ENCODE measurements at places on chromosomes 3 and 15.

- no peak for DNase-seq
Measured at GRCh38 chr3:190494907-190495306, 19.0 kb upstream of the IL1RAP start.

- peak; percentile 8 for DNase-seq
Measured at GRCh38 chr3:172836390-172836997, 86.0 kb downstream of the ECT2 start.

DNA sequence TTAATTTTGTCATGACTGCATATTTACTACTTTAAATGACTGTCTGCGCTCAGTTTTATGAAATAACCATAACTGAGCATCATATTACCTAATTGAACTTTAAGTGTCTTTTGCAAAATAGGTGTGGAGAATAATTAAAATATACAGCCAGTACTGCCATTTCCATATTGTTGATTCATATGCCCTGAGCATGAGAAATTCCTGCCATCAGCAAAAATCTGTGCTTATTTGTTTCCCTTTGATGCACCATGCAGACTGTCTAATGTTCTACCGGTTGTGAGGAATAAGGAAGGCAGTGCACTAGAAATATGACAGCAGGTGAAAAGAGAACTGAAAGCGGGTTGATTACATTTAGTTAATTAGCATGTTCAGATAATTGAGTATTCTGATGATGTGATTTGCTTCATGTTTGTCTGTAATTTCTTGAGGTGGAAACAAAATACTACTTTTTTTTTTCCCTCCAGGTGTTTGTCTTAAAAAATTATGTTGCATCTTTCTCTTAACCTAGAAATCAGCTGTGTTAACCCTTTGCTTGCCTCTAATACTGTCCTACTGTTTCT, 229.4 kb upstream of the AZI2 start:
- no peak for DNase-seq

- DNase-seq = no peak
Measured at GRCh38 chr3:193905541-193906396, 230.2 kb upstream of the HES1 start.

GRCh38 chr3:188472336-188472735, 318.4 kb downstream of the LPP start:
- DNase-seq = no peak

GRCh38 chr3:169528289-169528688, 135.2 kb downstream of the MECOM start:
- DNase-seq = no peak

GRCh38 chr15:80114114-80114513, 38.7 kb upstream of the FAH start:
- DNase-seq = no peak

- no peak for DNase-seq
Measured at GRCh38 chr3:48247401-48247811, 6.5 kb downstream of the ZNF589 start.

GRCh38 chr3:54427501-54427900, 305.1 kb downstream of the CACNA2D3 start:
- DNase-seq = no peak

- DNase-seq = no peak
Measured at GRCh38 chr3:81105789-81106488, 655.5 kb downstream of the GBE1 start.

GRCh38 chr3:156820692-156821080, 5.5 kb upstream of the LEKR1 start:
- DNase-seq = no peak

GRCh38 chr3:81132995-81133394, 628.5 kb downstream of the GBE1 start:
- DNase-seq = no peak

DNA sequence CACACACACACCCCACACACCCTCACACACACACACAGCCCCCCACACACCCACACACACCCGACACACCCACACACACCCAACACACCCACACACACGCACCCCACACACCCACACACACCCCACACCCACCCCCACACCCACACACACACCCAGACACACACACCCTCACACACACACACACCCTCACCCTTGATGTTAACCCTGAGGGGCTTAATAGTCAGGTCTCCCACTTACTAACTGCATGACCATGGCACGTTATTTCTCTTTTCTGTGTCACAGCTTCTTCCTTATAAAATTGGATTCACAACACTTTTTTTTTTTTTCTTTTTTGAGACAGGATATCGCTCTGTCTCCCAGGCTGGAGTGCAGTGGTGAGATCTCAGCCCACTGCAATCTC, 2.8 kb downstream of the GRM2 start:
- DNase-seq = no peak

GRCh38 chr3:150450916-150451315, 42.8 kb downstream of the TSC22D2 start:
- DNase-seq = no peak

DNA sequence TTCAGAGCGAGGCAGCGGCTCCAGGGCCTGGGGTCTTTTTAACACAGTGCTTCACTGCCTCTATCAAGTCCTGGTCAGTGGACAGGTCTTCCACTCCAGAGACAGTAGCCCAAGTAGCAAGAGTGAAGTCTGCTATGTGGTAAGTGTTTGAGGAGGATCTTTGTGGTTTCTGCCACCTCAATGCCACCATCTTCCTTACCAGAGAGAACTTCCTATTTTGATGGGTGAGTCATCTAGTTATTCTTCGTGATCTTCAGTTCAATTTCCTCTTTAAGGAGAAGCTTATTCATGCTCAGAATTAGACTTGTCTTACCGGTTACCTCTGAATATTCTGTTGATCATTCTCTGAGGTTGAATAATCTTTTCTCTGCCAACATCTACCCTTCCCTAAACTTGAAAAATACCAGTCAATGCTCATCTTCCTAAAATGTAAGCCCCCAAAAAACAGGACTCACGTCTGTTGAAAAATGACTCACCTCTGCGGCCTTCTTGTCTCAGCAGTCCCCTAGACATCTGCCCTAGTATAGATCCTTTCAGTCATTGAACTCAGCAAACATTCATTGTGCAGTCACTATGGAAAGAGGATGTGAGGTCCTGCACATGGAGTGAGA, 32.2 kb upstream of the BCL6 start:
- no peak for DNase-seq

- no peak for DNase-seq
Measured at GRCh38 chr3:160927620-160928019, 171.6 kb downstream of the PPM1L start.

GRCh38 chr3:158847452-158847821, 45.6 kb downstream of the MFSD1 start:
- no peak for DNase-seq

GRCh38 chr15:85417276-85417675, 36.9 kb downstream of the AKAP13 start:
- no peak for DNase-seq

DNA sequence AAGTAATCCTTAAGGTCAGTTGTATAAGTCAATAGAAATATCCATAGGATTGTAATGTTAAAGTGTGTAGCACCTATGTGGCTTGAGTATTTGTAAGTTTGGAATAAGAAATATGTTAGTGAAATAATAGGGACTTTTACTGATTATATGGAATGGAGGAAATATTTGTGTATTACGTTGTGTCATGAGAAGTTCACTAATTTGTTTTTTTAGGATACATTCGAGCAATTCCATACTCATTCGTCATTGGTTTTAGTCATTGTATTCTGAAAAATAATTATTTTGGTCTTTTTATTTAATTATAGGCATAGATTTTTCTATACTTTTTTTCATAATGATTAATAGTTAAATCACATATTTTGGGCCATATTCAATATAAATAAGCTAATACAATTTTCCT, 21.0 kb downstream of the MBNL1 start:
- no peak for DNase-seq

DNA sequence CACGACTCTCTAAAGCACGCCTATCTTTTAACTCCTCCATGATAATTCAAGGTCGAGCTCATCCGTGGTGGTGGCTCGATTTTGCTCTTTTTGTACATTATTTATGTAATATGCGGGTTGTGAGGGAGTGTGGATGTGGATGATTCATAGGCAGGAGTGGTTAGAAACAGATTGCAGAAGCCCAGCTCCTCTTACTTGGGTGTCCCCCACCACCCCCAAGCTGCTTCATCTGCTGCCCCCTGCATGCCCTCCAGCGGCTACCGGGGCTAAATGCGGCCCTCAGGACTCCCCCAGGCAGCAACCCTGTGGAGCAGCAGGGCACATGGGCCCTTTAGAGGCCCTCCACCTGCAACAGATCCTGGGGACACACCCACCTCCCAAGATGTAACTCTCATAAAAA, 111.5 kb upstream of the SELENOK start:
- DNase-seq = no peak

DNA sequence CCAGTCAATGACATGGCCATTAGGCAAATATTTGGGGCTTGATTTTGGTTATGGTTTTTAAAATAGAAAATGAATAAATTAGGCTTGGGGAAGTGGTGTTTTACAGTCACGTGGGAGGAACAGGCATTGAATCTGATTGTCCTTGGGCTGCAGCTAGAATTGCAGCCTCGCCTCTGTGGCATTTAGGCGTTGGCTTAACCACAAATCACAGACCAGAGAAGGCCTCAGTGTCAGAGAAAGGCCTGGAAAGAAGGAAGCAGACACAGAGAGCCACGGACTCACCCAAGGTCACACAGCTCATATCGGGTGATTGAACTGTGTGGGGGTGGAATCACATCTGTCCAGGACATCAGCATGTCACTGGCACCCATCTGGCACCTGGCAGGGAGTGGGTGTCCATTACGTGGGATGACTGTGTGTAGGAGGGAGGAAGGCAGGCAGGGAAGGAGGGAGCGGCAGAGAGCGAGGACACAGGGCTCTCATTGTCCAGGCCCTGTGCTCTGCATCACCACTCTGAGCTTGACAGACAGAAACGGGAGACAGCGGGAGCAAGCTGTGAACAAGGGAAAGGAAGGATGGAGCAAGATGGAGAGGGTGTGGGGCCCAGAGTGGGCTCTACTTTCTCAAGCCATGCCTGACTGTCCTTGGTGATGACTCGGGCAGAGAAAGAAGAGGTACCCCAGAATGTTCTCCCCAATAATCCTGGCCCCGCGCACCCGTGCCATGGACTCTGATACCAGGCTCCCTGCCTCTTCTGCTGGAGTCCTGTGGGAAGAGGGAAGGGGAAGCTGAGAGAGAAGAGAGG, 186.4 kb downstream of the FAM43A start:
- no peak for DNase-seq

DNA sequence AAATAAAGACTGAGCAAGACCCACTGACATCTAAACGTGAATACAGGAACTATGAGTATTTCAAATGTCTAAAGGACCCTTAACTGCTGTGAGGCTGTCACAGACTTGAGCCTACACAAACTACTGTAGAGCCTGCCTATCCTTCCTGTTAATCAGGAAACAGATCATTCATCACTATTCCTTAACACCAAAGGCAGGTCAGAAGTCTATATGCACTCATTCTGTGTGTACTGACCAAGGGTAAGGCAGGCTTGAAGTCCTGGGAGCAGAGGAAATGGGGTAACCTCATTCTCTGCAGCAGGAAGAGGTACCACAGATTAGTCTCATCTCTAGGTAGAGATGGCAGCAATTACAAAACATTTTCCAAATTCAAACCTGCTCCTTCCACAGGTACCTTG, 30.7 kb downstream of the NPTN start:
- no peak for DNase-seq

DNA sequence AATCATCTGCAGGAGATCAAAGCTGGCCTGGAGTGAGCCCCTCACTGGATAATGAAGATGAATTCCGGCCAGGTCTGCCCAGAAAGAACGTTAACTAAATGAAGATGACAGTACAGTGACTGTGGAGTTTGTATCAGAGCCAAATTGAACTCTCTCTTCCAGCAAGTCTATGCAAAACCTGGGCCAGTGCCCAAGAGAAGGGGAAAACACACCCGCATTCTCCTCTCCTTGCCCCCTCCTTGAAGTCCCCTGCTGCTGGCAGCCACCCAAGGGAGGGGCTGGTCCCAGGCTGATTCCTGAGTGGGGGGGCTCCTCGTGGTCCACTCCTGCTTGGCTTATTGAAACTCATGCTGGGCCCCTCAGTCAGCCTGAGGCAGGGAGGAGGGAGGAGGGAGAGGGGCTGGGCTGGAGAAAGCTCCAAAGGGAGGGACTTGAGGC, 155.7 kb downstream of the RAB11A start:
- peak; percentile 46 for DNase-seq

- DNase-seq = no peak
Measured at GRCh38 chr3:142549986-142550385, 28.5 kb downstream of the ATR start.

DNA sequence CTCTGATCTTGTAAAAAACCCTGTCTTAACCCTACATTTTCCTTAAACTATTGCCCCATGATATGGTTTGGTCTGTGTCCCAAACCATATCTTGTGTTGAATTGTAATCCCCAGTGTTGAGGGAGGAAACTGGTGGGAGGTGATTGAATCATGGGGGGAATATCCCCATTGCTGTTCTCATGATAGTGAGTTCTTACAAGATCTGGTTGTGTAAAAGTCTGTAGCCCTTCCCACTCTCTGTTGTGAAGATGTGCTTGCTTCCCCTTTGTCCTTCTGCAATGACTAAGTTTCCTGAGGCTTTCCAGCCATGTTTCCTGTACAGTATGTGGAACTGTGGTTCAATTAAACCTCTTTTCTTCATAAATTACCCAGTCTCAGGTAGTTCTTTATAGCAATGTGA, 881.4 kb downstream of the DIPK2A start:
- DNase-seq = no peak

All from NCI-H1092 (cell line).